Left ventricle myocardium inferior (tissue), 1 donor: ENCODE measurements at places on chromosomes 2 and 18. TPM values are rescaled to one million over a fixed set of nuclear protein-coding genes. Genes with fewer than 3 reads are reported as not detected.

- peak; percentile 65 for DNase-seq
These were observed 21.9 kb upstream of the RNF149 start for GRCh38 chr2:101330253-101330933.

The SP3 gene
- total RNA-seq = 32.1 TPM

DNA sequence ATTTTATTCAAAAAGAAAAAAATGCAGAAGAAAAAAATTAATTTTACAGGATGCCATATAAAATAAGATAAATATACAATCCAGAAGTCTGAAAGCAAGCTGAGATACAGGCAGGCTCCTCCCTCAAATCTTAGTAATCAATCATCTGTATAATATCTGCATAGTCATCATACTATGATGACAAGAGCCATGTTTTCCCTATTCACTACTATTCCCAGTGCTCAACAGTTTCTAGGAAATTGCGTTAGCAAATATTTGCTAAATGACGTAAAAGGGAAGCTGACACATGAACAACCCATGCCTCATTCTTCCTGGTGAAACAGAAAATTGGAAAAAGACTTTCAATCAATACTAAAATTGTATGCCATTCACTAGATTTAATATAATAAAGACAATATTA, 793.2 kb downstream of the SUCLG1 start:
- no peak for DNase-seq

DNA sequence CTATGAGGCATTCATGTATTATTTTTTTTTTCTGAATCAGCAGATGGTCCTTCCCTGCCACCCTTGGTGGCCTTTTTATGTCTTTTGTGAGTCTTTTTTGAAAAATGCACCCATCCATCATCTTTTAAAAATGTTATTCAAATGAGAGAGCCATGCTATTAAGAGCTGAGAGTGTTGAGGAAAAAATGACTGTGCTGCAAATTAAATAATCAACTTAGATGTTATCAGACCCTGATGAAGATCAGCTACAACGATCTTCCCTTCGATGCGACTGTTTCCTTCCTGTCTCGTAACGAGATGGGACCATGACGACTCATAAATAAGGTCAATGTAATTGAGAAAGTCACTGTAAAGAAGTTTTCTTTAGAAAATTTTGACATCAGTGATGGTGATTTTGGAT, 44.4 kb downstream of the TRIB2 start:
- no peak for DNase-seq

GRCh38 chr2:205682239-205682970, at the start of gene NRP2:
Gene NRP2 (plus strand): TSS chr2:205682501. CDS start chr2:205683291, 790 bp downstream.
- peak; percentile 79 for DNase-seq

DNA sequence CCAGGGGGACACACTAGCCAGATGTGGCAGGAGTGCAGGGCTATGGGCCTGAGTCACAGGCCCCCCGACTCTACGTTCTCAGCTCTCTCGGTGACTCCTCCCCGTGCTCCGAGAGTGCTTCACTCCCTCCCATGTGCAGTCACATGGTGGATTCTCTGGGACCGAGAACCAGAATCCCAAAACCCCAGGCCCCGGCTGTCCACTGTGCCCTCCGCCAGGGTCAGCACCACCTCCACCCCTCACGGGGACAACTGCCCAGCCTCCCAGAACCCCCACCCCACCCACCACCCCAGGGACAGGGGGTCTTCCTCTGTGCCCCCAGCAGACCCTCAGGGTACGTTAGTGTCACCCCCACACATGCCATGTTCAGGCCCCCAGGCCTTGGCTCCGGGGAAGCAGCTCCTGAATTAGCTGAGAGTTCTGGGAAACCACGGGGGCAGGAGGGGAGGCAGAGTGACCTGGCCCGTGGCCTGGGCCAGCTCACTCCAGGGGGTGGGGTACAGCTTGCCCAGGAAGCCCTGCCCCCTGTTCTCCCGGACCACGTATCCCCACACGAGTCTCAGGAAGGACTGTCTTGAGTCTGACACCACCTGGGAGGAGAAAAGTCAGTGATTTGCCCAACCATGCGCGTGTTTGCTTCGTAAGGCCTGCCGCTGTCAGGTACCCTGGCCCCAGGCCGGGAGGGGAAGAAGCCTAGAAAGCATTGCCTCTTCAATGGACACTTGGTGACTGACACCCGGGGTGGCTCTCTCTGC, 4.4 kb downstream of the RAMP1 start:
- no peak for DNase-seq

DNA sequence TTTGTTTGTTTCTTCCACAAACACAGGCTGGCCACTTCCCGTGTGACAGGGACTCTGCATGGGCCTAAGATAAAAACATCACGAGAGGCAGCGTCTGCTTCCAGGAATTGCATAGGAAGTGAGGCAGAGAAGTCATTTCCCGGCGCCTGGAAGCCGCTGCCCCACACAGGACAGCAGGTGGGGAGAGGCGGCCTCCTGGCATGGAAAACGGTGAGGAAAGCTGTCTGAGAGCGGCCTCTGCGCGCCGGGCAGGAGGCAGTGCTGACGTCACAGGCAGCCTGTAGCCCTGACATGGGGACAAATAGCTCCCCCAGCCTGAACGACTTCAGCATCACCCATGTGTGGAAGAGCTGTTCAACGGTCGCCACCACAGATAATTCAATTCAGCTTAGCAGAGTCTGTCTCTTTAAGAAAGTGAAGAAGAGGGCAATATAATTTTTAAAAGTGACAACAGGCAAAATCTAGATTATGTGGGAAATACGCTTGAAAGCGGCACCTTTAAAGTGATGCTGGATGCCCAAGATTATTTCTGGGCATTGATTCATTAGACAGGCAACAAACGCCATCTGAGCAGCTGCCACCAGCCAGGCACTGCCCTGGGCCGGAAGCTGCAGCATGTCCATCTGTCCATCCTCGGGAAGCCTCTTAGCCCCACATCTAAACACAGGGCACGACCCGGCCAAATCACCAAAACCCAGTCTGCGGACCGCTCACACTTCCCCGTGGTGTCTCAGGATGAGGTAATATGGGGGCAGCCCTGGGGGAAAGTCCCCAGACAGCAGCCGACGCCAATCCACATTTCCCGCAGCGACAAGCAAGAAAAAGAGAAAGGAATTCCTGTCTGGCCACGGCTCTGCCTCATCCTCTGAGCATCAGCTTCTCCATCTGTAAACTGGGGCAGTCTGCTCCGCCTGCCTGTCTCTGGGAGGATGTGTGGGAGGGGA, 138.9 kb downstream of the PXDN start:
- peak; percentile 75 for DNase-seq

- DNase-seq = no peak
These were observed 582 bp upstream of the ZAP70 start for GRCh38 chr2:97712693-97713295.

GRCh38 chr2:236444187-236444586, 125.4 kb upstream of the ACKR3 start:
- DNase-seq = no peak
